ENCODE measurements at places on chromosomes 11 and 22.
A peak's percentile ranks its signal among the peaks of the same experiment; 100 is the strongest.

GRCh38 chr11:94007906-94008305, 13.2 kb upstream of the HEPHL1 start:
- no peak for DNase-seq

DNA sequence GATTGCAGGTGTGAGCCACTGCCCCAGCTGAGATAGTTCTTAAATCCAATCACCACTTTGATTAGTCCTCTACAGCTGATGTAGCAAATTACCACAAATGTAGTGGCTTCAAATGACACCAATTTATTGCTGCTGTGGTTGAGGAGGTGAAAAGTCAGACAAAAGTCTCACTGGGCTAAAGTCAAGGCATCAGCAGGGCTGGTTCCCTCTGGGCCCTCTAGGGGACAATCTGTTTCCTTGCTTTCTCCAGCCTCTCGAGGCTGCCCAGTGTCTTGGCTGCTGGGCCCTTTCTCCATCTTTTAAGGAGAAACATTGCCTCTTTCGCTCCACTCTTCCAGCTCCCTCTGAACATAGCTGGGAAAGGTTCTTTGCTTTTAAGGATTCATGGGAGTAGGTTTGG, 50.5 kb upstream of the SHANK2 start:
- DNase-seq, result no peak

- no peak for DNase-seq
Measured at GRCh38 chr11:95736809-95737208, 52.8 kb downstream of the FAM76B start.

DNA sequence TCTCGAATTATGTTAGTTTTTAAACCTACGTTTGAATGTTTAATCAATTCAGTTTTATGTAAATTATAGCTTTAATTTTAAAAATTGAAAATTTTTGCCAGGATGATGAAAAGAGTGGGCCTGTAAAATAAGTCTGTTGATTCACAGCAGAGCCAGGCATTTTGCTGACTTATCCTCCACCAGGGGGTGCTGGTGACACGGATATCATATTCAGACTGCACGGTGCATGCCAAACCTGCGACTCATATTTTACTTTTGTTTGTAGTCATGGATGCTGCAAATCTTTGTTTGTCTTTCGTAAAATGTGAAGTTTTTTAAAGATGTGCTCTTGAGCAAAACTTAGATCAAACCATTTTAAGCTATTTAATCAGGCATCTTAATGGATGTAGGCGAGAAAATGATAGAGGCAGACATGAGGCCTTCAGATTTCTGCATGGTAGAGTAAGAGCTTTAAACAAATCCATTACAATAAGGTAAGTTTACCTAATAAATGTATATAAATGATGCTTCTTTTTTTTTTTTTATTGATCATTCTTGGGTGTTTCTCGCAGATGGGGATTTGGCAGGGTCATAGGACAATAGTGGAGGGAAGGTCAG, 3.6 kb upstream of the OR8B3 start:
- DNase-seq, result peak; percentile 58

GRCh38 chr11:69699213-69699612, 4.6 kb downstream of the FGF19 start:
- peak; percentile 21 for DNase-seq

DNA sequence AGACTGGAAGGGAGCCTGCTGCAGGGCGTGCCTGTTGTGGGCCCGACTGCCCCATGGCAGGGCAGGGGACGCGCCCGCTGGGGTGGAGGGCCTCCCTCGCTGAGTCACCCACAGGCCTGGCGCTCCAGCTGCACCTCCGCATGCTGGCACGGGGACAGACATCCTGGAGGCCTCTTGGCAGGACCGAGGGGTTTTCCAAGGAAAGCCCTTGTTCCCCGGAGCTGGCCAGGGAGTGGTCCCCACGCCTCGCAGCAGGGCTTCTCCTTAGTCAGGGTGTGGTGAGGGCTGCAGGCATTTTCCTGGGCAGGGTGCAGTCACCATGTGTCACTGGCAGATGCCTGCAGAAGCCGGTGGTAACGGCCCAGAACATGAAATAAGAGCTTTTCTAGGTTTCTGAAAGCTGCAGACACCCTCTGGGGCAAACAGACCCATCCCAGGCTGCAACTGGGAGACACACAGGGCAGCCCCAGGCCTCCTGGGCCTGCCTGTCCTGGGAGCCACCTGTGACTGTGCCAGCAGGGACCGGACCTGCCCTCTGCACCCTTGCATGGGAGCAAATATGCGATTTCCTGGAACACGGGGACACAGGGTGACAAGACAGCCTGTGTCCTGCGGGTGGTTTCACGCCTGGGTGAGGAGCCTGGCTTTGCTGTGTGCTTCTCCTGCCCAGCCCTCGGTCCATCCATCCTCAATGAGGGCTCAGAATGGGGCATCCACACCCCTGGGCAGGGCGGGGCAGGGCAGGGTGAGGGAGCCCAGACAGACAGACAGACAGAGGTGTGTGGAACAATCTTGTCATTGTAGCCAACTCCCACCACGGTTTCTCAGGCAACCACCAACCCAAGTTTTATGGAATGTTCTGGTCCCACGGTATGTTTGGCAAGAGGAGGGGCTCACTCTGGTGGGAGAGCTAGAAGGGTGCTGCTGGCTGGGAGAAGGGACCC, 43.2 kb upstream of the FADD start:
- no peak for DNase-seq

- no peak for DNase-seq
Measured at GRCh38 chr11:68002938-68003845, 705 bp downstream of the UNC93B1 start.

GRCh38 chr22:20922141-20922751, 5.0 kb downstream of the CRKL start:
- DNase-seq, result no peak

GRCh38 chr11:78019808-78020207, 3.3 kb downstream of the KCTD14 start:
- DNase-seq, result no peak

DNA sequence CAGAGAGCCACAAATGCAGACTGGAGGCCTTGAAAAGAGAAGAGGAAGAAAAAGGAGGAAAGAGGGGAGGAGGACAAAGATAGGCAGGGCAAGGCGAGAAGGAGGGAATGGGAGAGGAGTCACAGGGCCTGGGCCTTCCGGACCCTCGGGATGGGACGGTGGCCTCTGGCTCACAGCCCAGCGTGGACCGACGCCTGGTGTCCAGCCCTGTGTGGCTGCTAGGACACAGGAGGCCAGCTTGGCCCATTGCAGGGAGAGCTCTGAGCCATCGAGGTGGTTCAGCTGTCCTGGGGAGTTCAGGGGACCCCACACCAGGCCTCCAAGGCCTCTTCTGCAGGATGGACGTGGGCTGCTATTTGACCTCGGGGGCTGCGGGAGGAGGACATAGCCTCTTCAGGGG, 9.4 kb downstream of the MYO7A start:
- no peak for DNase-seq

DNA sequence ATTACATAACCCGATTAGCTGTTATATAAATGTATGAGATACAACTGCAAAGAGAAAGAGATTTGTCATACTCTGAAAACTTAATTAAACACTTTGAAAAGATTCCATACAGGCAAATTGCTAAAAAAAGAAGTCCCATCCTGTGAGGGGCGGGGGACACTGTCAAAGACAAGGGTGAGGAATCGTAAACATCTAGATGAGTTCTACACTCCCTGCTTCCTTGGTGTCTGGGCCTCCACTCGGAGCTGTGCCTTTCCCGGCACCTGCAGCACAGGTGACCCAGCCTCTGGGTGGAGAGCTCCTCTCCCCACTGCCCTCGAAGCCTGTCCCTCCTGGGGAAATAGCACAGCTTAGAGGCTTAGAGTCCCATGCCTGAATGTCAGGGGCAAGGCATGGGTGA, 69.2 kb upstream of the CRYBB3 start:
- no peak for DNase-seq

GRCh38 chr11:45141171-45141570, 5.3 kb upstream of the PRDM11 start:
- no peak for DNase-seq

DNA sequence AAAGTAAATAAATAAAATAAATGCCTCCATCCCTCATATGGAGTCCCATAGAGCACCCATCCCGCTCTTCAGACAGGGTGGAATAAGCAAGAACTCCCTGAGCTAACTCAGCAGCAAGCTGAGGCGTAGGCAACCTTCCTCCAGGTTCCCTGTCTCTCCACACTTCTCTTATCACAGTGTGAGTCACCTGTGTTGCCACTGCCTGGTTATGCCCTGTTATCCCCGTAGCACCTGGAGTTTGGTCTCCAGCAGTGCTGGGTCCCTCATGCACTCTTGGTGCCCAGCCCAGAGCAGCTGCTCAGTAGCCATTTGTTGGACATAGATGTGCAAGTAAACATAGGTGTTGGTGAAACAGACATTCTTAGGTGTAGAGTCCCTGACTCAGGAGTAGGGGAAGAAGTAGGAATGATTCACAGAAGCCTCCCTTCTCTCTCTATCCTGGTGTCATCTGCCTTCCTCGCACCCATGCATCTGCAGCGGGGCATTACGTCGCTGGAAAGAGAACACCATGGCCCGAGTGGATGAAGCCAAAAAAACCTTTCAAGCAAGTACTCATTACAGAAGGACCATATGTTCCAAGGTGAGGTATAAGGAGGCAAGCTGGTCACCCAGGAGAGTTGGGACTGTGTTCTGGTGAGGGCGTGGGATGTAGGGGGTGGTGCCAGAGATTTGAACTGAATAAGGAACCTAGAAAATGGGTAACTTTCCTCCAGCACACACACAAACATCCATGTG, 56.0 kb downstream of the PISD start:
- DNase-seq, result no peak

DNA sequence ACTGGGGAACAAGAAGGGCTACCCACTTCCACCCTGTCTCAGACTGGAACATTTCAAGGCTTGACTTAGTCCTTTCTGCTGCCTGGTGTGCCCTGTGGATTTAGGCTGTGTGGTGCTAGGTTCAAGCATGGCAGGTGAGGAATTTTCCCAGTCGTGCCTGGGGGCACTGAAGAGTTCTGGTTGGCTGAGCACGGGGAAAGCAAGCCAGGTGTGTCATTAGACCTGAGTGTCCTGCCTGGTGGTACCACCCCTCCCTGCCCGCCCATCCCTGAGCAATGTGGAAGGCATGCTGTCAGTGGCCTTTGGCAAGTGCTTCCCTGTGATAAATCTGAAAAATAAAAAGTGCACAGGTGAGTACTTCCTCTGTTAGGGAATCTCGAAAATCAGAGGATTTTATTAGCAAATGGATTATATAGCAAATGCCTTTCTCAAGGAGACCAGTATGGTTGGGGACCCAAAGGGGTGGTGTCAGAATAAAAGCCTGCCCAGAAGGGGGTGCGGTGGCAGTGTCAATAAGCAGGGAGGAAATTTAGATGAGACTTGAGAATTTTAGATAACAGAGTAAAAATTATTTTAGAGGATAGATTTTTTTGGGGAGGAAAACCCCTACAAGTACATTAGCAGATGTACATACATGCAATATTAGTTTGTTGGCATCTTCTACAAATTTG, 22.8 kb downstream of the TEAD1 start:
- DNase-seq, result no peak

DNA sequence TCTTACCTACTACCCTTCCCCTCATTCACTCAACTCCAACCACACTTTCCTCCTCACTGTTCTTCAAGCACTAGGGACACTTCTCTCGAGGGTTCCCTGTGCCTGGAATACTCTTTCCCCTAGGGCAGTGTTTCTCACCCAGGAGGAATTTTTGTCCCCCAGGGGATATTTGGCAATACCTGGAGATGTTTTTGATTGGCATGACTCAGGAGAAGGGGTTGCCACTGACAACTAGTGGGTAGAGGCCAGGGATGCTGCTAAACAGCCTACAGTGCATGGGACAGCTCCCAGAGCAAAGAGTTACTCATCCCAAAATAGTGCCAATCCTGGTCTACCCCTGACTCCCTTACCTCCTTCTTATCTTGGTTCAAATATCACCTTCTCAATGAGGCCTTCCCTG, 40.0 kb downstream of the BTG4 start:
- no peak for DNase-seq

DNA sequence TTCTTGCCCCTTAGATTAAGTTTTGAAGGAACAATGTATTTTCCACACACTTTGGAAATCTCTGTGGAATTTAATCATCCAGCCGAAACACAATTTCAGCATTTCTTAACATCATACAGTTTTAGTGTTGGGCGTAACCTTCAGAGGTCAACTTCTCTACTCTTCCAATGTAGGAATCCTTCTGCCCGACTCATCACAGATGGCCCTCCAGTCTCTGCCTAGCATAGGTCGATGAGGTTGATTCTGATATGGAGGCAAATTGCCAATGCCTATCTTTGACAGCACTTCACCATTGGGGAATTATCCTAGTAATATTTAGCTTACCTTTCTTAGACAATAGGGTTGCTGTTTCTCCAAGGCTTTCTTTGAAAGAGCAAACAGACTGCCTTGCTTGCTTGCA, 175.7 kb upstream of the TTC12 start:
- DNase-seq, result no peak

DNA sequence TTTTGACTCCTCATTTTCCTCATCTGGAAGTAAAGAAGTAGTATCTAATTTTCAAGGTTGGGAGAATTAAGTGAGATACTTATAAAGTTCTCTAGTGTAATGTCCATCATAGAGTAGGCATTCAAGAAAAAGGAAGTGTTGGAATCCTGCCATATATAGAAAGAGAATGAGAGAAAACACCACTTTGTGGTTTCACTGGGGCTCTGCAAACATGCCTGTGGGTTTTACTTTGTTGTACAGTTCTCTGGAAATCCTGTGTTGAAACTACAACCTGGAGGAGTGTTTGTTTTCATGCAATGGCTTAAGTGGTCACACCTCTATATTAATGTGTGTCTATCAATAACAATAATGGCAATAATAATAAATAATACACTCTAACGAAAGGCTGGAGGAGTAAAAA, 741.7 kb downstream of the NELL1 start:
- DNase-seq, result no peak

DNA sequence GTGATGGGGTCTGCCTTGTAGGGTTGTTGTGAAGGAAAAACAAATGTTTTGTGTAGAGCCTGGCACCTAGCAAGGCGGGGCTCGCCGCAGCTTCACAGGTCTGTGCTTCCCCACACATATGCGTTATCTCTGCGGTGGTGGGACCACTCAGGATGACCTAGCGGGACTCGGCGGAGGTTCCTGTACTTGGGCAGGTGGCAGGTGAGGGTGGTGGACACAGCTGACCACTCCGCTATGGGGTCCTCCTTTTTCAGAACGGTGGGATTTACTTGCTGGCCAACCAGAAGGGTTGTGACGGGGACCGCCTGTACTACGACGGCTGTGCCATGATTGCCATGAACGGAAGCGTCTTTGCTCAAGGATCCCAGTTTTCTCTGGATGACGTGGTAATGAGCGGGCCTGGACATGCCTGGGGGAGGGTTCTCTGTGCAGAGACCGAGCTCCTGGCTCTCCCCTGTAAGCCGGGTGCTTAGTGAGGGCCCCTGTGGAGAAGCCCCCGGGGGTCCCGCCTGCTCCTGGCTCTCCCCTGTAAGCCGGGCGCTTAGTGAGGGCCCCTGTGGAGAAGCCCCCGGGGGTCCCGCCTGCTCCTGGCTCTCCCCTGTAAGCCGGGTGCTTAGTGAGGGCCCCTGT, 21.3 kb downstream of the NADSYN1 start:
- DNase-seq, result no peak

Measured in GM04504 (cell line).